ENCODE measurements at places on chromosomes 1 and 21.

DNA sequence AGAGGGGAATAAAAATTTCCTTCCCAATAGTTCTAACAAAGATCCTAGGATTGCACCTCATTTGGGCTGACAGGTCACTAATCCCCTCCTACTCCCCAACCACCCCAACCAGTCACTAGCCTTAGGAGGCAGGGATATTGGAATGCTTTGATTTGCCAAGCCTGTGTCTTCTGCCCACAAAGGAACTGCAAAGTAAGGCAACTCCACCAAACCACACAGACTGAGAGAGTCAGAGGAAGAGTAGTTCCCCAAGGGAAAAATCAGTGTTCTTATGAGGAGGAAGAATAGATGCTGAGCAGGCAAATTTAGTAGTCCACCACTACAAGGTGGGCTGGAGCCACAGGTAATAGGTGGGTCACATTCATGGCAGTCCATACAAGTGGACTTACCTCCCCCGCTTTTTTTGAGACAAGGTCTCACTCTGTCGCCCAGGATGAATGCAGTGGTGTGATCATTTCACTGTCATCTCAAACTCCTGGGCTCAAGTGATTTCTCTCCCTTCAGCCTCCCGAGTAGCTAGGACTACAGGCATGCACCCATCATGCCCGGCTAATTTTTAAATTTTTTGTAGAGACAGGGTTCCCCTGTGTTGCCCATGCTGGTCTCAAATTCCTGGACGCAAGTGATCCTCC, 3.7 kb upstream of the TMEM39B start:
- no peak for DNase-seq

- DNase-seq, result no peak
Measured at GRCh38 chr1:227317523-227318015, 723 bp downstream of the CDC42BPA start.

GRCh38 chr1:222392556-222392955, 155.3 kb downstream of the HHIPL2 start:
- no peak for DNase-seq

- no peak for DNase-seq
Measured at GRCh38 chr1:24484199-24484598, 18.4 kb upstream of the RCAN3 start.

DNA sequence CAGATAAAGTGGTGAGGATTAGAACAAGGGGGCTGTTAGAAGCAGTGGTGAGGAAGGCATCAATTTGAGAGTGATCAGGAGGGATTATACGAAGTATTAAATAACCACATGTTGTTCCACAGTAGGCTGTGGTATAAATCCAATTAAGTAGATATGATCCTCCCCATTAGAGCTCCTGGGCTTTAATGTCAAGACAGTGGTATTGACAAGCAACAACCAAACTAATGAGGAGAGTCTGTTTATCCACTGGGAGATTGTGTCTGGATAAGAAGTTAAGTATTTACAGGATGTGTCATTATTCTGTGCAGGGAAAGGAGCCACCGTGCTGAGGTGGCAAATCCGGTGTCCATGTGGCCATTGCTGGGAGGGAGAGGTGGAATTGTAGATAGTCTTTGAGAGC, 5.8 kb downstream of the ACTN2 start:
- no peak for DNase-seq

- no peak for DNase-seq
Measured at GRCh38 chr1:167713330-167714081, 8.3 kb upstream of the MPZL1 start.

GRCh38 chr1:58722414-58722813, 22.6 kb upstream of the MYSM1 start:
- DNase-seq, result no peak

GRCh38 chr1:154075746-154076145, 79.1 kb downstream of the NUP210L start:
- no peak for DNase-seq

DNA sequence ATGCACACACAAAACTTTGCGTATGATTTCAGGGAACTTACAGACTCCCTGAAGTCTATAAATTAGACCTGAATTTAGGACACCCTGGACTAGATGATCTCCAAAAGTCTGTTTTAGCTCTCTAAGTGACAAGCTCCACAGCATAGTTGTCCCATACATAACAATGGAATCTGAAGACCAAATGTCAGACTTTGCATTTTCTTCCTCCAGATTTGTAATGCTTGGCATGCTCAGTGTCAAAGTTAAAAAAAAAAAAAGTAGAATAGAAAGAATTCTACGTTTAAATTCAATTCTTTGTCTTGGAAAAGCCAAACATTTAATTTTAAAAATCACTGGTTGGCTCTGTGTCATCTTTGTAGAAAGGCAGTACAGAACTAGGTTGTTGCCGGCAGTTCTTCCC, 66.7 kb downstream of the OLFML2B start:
- no peak for DNase-seq

- no peak for DNase-seq
Measured at GRCh38 chr1:116404699-116405098, 31.7 kb downstream of the ATP1A1 start.

DNA sequence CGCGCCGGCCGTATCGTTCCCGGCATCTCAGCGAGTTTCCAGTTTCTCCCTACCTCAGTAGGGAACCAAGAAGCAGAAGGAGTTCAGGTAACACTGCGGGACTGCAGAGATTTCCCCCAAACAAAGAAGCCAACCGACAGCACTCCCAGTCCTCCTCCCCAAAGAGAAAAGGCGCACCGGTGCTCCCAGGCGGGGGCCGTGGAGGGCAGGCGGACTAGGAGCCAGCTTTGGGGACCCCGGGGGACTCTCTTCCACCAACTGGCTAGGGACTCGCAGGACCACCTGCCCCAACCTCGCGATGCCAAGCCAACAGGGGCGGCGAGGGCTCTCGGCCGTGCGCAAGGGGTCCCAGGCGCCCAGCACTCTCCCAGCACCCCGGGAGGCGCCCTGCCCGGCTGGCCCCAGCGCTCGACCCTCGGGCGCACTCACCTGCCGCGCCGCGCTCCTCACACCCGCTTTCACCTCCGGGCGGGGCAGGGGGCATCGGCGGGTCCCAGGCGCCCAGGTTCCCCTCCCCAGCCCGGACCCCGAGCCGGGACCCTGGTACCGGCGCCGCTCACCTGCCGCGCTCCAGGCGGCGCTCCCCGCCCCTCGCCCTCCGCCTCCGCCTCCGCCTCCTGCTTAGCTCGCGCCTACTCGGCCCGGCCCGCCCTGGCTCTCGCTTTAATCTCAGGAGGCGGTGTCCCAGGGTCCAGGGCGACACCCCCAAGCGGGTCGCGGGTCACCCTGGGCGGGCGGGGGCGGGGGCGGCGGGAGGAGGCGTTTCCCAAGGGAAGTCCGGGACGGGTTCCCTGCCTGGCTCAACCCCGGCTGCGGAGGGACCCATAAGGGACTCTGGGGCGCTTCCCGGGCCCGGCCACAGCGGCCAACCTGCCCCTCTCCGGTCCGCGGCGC, at the start of gene TMPRSS2:
TMPRSS2 (minus strand) TSS at position 638 of the 894 bp plus-strand sequence. CDS start 10,025 bp downstream, outside the sequence.
- no peak for DNase-seq

DNA sequence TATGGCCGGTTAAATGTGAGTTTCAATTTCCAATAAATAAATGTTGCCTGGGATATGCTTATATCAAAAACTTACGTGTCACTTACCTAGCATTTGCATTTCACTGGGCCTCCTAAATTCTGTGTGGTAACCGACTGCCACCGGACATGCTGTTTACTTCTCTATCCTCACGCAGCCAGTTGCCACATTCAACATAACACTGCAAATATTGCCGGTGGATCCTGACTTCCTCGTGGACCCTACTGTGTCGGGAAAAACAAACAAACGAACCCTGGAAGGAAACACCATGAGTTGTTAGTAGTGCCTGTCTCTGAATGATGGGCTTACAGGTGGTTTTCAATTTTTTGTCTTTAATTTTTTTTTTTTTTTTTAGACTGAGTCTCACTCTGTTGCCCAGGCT, 54.1 kb downstream of the RIPK4 start:
- DNase-seq, result no peak

GRCh38 chr21:29739176-29739575, 200.6 kb downstream of the GRIK1 start:
- no peak for DNase-seq

DNA sequence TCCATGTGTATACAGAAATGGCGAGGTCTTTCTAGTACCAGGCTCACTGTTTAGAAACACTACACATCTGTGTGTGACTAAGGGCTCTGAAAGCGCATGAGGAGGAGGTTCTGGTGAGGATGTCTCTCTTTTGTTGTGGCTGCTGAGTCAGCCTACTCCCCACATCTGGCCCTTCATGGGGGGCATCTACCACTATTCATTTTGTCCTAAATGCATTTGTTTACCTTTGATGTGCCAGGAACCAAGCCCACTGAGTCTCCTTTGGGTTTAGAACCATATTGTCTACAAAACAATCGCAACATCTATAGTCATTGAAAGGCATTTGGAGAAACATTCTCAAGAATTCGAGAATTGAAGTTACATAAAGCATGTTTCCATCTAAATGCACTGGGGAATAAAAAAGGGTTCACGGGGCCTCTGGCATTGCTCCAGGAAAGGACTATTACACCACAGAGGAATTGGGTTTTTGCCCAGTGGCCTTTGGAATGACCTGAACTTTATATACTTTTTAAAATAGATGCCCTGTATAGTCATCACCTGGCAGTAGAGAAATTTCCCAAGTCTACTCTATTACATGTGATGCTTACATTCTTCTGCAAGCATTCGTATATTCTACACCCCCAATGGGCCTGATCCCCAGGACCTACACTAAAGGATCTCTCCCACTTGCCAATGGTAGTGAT, 35.1 kb upstream of the ADORA3 start:
- no peak for DNase-seq

DNA sequence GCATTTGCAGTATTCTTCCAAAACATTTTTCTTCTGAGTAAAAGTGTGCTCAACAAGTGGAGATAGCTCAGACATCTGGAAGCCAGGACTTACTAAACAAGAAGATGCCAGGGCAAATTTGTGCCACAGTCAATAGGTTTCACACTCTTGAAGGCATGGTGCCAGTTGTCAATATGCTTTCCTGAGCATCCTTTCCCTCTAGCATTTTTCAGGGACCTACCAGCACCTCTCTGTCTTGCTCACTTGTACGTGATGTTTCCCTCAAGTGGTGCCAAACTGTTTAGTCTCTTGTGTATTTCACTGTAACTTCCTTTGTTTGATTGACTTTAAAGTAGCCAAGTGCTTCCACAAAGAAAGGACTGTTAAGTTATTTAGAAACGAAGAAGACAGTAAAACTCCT, 194.0 kb upstream of the SGIP1 start:
- no peak for DNase-seq

- no peak for DNase-seq
Measured at GRCh38 chr1:37009521-37009920, 24.8 kb downstream of the GRIK3 start.

DNA sequence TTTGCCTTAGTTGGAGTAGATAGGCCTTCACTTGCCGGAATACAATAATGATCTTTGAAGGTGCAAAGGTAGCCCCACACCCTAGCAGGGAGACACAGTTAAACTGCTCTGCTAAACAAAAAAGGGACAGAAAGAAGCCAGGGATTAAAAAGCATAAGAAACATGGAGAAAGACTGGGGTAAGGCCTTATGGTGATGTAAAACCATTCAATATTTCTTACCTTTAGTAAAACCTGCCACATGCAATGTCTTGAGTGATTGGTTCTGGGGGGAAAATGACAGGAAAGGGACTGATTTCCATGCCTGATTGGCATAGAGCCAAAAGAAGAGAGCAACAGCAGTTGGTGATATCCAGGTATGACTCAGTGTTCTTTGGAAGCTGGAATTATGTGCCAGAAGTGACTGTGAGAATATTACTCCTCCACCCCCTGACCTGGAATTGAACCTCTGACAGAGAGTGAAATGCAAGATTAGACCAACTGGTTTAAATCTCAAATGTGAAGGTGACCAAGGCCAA, 8.1 kb downstream of the DNASE2B start:
- no peak for DNase-seq

DNA sequence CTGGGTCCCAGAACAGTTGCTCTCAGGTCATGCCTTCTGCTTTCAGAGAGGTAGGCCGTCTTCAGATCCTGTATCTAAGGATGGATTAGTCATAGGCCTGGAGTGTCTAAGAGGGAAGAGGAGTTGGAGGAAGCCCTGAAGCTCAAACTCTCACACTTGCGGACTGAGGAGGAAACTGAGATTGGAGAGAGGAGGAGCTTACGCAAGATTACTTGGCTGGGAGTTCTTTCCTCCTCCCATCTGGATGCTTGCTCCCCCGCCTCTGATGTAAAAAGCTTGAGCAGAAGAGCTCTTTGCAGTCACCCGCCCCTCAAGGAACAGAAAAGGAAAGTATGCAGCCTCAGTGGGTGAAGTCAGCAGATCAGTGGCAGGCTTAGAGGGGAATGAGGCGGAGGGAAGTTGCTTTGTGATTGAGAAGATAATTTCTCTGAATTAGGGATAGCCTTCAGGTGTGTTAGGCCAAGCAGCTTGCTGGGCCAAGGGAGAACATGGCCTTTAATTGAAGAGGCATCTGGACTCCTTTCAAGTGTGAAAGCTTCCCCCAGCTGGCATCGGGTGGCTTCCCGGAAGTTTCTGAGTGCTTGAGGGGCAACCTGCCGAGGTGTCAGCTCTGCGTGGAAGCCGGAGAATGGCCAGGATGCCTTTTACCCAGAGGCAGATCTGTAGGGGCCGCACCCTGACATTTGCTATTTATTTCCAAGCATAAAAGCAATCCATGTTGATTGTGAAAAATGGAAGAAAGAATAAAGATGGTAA, 6.6 kb downstream of the ADORA1 start:
- DNase-seq, result no peak

All from cortex of kidney (tissue), 1 donor.